Stimulated activated CD4-positive, alpha-beta T cell treated with anti-CD3 and anti-CD28 coated beads, Interleukin-1b, Interleukin-23, amount 100 ng/mL, for 4 hours (primary cell): ENCODE measurements at places on chromosomes 12 and 14.

- DNase-seq = no peak
These were observed 43.2 kb downstream of the FBXO34 start for GRCh38 chr14:55314449-55314848.

- DNase-seq = no peak
These were observed 50.8 kb downstream of the TTLL5 start for GRCh38 chr14:75711796-75712211.

DNA sequence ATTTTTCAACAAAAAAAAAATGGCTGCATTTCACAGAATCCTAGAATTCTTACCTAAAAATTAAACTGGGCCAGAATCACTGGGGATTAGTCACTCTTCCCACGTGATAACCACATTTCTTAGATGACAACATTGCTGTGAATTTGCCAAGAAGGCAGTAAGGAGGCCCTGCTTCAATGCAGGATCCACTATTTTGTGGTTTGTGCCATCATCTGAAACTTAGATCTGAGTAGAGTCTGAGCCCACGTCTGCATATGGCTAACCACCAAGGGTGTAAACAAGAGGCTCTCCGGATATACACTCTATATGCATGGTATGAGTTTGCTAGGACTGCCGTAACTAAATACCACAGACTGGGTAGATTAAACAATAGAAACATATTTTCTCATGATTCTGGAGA is 24.4 kb upstream of the TBX5 start:
- DNase-seq = no peak

GRCh38 chr12:131117438-131118245 is 163.9 kb downstream of the ADGRD1 start:
- DNase-seq = no peak

GRCh38 chr12:50111395-50111692 is 692 bp upstream of the COX14 start:
- no peak for DNase-seq

DNA sequence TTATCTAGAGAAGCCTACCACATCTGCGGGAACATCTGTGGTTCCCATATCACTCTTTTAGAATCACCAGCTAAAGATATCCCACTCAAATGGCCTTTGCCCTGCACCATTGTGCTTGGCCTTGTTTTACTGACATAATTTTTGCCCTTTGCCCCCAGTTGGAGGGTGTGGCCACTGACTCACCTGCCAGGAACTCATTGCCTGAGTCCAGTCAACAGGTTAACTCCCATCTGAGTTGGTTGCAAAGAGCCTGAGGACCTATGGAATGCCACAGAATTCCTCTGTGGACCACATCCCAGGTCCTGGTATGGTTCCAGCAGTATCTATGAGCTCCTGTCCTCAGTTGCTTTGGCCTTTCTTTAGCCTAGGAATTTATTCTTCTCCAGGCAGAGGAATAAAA is 55.7 kb upstream of the PTGR2 start:
- DNase-seq = no peak

DNA sequence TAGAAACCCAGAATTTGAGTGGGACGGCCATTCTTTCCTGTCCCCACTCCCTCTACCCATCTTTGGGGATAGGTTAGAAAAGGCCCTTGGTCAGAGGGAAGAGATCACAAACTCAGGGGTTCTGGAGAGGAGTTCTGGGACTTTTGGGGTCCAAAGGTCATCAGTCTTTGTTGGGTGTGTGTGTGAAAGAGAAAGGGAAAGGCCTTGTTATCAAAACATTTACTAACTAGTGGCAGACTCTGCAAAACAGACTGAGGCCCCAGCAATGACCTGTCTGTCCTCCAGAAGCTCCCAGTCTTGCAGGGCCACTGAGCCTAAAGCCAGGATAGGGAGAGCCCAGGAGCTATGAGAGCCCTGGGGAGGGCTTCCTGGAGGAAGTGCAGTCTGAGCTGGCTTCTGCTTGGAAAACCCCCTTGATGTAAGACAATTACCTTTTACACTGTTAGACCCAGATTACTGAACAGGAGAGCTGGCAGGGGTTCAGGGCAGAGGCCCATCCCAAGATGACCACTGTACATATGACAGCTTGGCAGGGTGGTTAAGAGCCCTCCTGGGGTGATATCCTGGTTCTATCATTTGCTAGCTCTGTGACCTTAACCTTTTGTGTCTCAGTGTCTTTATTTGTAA is 429.1 kb upstream of the CCDC196 start:
- DNase-seq = no peak

GRCh38 chr14:73223049-73223448 is 14.3 kb upstream of the PAPLN start:
- no peak for DNase-seq

- no peak for DNase-seq
These were observed 124.3 kb downstream of the PIWIL1 start for GRCh38 chr12:130461839-130462557.

DNA sequence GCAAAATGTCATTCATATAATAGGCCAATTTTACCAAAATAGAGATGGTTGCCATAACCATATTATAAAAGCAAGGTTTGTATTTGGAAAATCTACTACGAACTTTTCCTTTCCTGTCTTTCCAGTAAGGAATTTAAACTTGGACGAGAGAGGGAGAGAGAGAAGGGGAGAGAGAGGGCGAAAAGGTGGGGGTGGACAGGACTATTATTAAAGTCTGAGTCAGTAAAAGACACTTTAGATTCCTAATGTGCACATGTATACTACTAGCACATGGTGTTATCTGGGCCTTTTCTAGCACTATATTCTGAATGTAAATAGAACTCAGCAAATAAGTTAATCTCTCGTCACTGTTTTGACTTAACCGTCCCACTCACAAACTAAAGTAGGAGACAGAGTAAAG is 30.4 kb upstream of the FBLN5 start:
- DNase-seq = no peak

DNA sequence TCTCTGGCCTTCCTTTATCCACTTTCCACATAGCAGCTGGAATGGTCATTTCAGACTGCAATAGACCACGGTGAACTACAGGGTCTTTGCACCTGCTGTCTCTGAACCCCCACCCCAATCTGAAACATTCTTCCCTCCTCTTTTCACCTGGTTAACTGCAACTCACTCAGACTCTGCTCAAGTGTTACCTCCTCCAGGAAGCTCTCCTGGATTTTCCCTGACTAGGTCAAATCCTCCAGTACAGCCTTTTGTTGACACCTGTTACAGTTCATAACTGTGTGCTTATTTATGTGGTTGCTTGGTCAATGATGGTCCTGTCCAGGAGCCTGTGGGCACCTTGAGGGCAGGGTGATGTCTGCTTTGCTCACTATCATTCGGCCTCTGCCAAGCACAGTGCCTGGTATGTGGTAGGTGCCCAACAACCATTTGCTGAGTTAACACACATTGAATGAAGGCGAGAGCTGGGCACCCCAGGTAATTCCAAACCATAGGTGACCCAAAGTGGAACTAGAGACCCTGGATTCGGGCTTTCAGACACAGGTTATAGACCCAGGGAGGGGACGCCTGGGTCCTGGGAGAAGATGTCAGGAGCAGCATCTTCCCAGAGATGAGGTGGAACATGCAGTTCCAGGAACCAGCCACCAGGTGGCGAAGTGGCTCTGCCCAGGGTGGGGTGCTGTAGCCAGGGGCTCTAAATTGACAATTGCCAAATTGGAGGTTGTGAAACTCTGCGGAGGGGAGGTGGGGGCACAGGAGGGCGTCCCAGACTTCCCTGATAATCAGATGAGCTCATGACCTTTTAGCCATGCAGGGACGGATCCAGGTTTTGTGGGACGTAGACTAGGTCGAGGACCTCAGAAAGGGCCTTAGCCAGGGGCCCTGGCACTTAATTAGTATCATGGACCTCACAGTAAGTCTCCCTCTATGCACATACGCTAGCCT is 28.1 kb downstream of the TRPV4 start:
- peak; percentile 61 for DNase-seq

GRCh38 chr12:117466677-117467362 is 105.4 kb upstream of the NOS1 start:
- DNase-seq = no peak

DNA sequence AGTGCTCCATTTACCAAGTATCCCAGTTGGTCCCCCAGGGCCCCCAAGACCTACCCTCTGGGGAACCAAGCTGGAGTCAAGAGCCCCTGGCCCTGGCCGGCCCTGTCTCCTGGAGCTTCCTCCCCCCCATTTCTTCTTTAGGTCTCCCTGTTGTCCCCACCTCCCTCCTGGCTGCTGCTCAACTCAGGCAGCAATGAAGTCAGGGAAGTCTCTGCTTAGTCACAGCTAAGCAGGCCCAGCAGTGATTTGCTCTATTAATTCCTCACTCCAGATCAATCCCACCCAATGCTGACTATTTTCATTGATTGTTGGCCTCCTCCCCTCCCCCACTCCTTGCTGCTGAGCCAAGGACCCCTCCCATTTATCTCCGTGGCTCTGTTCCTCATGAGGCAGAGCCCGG is 28.3 kb downstream of the VSX2 start:
- DNase-seq = no peak

DNA sequence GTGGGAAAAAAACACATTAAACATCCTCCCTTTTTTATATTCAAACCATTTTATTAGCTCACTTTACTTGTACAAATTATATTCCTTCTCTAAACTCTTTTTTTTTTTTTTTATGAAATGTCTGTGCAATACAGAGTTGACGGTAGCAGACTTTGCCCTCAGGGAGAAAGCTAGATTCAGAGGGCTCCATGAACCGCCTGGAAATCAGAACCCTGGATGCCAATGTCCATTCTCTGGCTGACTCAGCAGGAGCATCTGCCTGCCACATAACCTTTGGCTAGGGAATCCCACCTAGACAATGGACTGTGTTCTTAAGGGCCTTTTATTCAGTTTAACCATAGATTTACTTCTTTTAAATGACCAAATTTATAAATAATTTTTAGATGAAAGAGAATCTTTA is 467.0 kb downstream of the MDGA2 start:
- DNase-seq = no peak

DNA sequence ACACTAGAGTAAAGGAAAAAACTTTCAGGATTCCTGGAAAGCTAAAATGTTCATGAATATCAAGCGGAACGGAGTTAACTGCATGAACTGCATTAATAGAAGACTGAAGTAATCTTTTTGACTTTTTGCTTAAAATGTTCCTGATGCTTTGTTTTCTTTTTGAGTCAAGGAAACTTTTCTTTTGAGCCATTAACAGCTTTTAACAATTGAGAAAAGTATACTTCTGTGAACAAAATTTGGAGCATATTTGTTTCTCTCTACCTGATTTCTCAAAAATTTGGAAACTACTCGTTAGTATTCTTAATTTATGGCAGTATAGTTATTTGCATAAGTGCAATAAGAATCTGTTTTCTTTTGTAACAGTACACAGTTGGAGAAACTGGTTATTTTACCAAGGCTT is 78.5 kb downstream of the CALM1 start:
- no peak for DNase-seq

- peak; percentile 3 for DNase-seq
These were observed 248.1 kb downstream of the DPY19L2 start for GRCh38 chr12:63420206-63420644.

DNA sequence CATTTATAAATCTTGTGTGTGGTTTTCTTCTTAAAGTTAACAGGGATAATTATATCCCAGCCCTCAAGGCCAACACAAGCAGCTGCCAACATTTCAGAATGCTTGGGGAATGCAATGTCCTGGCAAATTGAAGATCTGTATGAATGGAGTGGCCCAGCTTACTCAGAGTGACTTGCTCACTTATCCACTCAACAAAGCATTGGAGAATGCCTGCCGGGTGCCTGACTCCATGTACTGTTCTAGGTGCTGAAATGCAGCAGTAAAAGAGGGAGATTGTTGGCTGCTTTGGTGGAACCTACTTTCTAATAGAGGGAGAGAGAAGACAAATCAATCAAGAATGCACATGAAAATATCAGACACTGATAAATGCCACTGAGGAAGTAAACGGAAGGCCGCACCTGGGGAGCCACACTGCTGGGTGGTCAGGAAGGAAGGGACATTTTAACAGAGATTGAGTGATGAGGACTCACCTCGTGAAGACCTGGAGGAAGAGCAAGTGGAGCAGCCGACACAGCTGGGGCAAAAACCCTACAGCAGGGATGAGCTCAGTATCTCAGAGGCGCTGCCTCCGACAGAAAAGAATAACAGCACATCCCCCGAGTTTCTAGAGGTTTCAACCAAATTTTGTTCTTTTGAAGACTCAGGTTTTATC is 61.2 kb upstream of the VASH1 start:
- DNase-seq = no peak

DNA sequence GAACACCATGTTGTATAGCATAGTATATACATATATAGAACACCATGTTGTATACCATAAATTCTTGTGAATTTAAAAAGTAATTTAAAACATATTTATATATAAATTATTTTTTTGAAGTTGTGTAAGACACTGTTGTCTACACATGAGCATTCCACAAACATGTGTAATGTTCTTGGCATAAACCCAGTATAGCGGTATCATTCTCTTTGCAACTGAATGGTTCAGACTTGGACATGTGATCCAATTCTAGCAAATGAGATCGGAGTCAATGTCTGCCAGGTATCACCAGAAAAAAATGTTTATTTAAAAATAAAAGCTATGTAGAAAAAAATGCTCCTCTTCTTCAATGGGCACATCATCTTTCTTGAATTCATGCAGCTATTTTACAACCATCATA is 33.9 kb downstream of the CEP290 start:
- DNase-seq = no peak

GRCh38 chr12:123364532-123365024 is at the start of gene SBNO1:
Gene SBNO1, minus strand, starts transcription at chr12:123364847. Its CDS starts 14,406 bp downstream, at chr12:123350441.
- DNase-seq = peak; percentile 89

DNA sequence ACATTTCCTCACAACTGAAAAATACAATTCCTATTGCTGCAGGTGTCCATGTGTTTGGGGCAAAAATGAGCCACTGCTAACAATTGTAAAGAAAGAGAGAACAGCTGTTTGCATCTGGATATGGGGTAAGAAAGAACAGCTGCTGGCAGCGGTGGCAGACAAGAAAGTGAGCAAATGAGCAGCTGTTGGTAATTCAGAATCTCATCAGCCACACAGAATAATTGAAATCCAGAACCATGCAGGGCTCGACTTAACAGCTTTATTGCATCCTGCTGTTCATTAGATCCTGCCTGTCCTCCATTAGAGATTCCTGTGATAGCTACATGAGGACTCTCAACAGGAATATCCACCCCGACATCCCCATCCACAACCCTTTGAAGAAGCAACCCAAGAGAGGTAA is 62.5 kb upstream of the TSPAN8 start:
- no peak for DNase-seq

DNA sequence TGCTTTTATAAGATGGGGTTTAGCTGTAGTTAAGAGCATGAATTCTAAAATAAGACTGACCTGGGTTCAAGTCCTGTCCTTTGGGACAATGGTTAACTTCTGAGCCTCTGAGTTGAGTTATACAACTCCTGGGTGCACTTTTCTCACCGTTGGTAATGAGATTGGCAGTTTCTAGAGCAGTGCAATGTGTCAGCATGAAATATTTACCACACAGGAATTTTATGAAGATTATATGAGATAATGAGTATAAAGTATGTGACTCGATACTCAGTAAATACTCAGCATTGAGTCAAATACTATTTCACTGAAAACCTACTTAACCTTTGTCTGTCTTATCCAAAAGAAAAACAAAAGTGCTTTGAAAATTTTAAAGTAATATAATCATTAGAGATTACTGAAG is 214.2 kb downstream of the CPNE8 start:
- DNase-seq = no peak
